Stimulated activated memory B cell treated with anti-CD40 and anti-IgM and Interleukin-4, amounts not matched to agents 10 μg/mL and 1 μg/mL and 100 μg/mL, for 72 hours (primary cell): ENCODE measurements at places on chromosomes 12 and 14.

DNA sequence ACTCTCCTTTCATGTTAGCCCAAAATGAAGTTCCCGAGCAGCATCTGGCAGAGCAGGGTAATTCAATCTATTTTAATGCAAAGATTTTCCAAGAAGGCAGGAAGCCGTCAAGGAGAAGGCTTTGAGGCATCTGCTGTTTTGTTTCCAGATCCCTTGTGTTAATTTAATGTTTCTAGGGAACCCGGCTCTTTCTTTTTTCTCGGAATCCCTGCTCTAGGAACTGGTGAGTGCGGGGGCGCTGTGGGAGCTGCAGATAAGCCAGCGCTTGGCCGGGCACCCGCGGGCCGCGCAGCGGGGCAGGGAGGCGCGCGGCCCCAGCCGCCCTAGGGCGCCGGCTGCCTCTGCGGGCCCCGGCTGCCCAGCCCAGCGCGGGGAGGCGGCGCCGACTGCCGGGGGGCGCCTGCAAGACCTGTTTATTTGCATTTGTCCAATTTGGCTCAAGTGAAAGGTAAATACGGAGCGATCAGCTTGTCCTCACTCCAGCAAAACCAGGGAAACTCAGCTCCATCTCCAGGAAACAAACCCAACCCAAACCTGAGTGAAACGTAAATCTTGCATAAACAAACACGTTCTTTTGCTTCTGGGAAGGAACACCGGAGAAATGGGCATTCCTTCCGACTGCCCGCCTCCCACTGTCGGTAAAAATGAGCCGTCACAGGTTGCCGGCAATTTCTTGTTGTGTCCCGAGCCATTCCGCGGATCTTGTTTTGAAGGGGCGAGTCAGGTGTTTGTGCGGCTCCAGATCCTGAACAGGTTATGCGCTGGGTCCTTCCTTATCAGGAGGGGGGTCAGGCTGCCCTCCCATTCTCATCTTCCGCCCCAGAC lies 65.1 kb downstream of the CRADD start:
- peak; percentile 95 for ATAC-seq

DNA sequence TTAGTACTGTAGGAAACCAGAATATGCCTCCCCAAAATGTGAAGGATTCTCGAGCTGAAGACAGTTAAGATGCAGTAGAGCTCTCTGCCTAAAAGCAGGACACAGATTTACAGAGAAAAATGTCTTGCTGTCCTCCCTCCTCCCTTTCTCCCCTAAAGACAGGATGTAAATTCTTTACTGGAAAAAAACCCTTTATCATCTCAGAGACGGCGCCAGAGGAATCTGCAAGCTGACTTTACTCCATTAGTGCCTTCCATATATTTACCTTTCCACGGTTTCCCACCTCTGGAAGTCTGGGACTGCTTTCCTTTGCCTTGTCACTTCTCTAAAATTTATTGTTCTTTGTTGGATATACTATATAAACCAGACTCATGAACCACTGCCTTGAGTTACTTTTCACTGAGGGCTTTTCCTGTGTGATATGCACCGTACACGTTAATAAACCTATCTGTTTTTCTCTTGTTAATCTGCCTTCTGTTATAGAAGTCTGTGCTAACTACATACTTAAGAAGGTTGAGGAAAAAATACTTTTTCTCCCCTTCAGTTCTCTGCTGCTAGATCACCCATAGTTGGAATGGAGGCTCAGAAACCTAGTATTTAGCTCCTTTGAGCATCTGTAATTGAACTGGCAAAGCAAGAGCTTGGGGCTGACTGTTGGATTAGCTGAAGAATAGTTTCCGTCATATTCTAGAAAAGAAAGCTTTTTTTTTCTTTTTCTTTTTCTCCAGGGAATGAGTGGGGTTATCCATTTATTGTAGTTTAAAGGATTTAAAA lies 99.9 kb downstream of the RAD51B start:
- ATAC-seq = no peak

- ATAC-seq = no peak
These were observed 98.0 kb downstream of the SAMD4A start for GRCh38 chr14:54664961-54665360.

GRCh38 chr12:2011643-2012607 lies 7.7 kb upstream of the DCP1B start:
- no peak for ATAC-seq

- ATAC-seq = no peak
These were observed 6.4 kb upstream of the ADSS1 start for GRCh38 chr14:104717646-104718045.

- peak; percentile 74 for ATAC-seq
These were observed 3.7 kb downstream of the TMEM253 start for GRCh38 chr14:21104448-21105060.

DNA sequence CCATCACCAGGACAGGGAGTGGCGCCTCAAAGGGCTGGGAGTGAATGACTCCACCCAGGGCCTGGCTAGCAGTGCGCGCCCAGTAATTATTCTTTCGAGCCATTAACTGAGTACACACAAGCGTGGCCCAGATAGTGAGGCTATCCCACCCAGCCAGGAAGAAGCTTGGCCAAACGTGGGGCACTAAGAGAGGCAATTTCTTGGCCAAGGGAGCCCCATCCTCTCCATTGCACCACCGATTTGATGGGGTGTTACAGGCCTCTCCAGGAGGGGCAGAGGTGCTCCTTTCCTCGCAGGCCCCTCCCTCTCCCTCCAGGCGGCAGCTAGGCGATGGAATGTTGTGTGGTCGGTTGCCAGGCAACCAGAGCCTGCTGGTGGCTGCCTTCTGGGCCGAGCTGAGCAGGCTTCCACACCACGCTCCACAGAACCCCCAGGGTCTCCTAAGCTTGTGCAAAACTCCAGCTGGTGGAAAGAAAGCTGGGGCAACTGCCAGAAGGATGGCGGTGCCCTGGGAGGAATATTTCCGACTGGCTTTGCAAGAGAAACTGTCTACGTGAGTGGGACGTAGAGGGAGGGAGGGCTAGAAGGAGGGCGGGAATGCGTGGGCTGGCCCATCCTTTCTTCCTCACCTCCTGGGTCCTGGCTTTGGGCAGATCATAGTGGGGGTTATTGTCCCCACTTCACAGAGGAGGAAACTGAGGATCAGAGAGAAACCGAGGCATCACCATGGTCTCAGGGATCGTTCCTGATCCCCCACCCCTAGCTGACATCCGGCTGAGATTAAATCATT lies at the start of gene CFAP73:
CFAP73 (plus strand) TSS at position 364 of the 790 bp plus-strand sequence; CDS start at position 498, 134 bp downstream.
- ATAC-seq = no peak

- ATAC-seq = no peak
These were observed at the start of gene PAX9 for GRCh38 chr14:36661506-36662257. Gene PAX9 (plus strand): TSS chr14:36661860. CDS start chr14:36662090, 230 bp downstream.

DNA sequence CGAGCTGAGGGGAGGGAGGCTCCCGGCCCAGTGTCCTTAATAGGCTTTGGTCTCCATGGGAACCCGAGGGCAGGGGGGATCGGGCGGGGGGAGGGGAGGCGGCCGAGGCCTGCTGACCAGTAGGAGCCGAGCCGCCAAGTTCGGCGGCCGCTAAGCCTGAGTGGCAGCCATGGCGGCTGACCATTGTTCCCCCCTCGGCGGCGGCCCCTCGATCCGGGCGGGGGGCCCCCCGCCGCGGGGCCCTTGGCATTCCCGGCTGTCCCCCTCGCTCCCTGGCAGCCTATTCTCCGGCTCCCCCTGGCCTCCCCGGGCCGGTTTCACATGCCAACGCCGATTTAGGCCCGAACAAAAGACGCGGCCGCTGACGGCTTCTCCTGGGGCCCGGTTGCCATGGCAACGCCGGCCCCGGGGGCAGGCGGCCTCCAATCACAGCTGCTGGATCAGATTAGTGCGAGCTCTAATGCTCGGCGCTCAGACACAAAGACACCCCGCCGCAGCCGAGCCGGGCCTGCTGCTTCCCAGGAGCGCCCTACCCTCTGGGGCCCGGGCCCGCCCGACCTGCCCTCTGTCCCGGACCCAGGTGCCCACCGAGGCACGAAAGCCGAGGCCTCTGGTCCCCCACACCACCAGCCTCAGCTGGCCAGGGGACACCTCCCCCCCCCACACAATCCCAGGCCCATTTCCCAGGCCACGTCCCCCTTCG lies 7.3 kb downstream of the MSI1 start:
- ATAC-seq = peak; percentile 32

DNA sequence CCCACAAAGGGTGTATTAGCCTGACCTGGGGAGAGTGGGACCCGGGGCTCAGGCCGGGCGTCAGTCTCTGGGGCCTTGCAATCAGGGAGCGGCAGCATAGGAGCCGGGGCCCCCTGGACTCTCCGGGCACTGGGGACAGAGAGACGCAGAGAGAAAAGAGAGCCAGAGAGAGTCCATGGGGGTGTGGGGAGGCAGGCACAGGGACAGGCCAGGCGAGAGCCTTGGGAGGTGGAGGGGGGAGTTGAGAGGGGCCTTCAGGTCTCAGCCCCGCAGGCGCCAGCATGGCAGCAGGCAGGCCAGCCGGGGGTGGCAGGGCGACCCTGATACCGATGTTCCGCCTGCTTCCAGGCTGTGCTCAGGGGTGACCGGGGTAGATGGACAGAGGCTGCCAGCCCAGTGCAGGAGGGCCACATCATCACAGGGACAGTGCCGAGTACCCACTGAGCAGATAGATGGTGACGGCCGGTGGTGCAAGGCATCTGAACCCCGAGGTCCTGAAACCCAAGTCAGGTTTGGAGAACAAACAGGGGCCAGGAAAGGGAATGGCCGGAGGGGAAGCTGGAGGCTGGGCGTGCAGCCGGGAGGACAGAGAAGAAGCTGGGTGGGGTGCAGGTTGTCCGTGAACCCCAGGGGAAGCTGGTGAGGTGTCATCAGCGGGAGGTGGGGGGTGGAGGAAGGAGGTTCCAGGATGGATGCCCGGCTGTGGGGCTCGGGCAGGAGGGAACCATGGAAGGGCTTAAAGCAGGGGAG lies 2.9 kb downstream of the EXOC3L4 start:
- peak; percentile 25 for ATAC-seq

GRCh38 chr14:86613126-86613525 lies 1083.2 kb downstream of the FLRT2 start:
- ATAC-seq = no peak

DNA sequence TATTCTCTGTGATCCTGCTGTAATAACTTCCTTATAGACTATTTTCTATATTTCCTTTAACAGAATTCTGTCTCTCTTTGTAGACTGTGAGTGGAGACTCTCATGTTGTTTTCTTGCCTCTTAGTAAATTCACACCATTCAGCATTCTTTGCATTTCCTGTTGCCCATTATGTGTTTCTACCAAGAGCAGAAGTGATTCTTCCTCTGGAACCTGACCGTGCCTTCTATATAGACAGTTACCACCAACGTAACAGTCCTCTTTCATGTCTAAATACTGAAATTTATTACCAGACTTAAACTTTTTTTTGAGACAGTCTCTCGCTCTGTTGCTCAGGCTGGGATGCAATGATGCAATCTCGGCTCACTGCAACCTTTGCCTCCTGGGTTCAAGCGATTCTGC lies 31.1 kb downstream of the METAP2 start:
- ATAC-seq = no peak

DNA sequence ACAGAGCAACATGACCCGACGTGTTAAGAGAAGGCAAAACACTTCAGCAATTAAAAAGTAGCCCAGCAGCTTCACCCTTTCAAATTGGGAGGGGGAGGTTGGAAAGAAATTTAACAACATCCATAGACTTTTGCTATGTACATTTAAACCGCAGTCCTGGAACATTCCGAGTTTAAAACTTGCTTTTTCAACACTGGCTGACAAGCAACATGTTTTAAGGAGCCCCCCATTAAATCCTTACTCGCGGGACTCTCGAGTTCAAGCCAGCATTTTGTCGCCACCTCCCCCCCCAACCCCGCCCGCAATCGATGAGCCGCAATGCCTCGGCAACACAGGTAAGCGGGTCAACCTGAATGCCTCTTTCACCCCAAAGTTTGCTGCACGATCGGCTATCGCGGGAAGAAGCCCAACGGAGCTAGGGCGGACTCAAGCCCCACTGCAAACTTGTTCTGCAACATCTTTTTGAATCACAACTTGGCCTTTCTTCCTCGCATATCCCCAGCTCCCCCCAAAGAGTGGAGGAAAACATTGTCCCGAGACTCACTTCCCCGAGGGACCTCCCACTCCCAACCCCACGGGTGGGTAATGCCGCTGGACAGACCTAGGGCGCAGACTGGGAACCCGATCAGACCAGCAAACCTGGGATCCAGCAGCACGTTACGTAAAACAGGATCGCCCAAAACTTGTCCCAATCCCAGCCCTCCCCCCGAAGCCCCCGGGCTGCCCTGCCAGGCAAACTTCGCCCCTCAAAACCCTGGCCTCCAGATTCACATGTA lies 777 bp downstream of the ZFP36L1 start:
- no peak for ATAC-seq

GRCh38 chr14:103832046-103832445 lies 15.3 kb downstream of the PPP1R13B start:
- ATAC-seq = no peak

- ATAC-seq = no peak
These were observed 19.3 kb upstream of the ETV6 start for GRCh38 chr12:11630046-11630706.

DNA sequence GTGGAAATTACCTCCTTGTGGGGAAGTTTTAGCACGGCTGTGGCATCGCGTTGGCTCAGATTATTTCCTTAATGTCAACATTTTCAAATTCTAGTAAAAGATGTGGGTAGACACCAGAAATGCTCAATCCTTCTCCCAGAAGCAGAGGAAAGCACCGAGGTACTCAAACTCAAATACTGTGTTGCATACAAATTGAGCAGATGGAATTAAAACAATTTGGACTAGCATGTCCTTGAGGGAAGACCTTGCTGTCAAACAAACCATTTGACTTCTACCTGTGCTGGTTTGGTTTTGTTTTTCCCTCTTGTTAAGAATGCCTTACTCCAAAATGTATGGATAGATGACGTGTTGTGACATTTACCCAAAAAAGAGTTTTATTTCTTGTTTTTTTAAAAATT lies 136.4 kb downstream of the CNTN1 start:
- no peak for ATAC-seq

- no peak for ATAC-seq
These were observed 19.1 kb downstream of the BBOF1 start for GRCh38 chr14:74038020-74038859.

- no peak for ATAC-seq
These were observed 340.9 kb downstream of the BCL11B start for GRCh38 chr14:98931126-98931525.

- peak; percentile 80 for ATAC-seq
These were observed 613 bp downstream of the SRSF9 start for GRCh38 chr12:120468821-120469449.

DNA sequence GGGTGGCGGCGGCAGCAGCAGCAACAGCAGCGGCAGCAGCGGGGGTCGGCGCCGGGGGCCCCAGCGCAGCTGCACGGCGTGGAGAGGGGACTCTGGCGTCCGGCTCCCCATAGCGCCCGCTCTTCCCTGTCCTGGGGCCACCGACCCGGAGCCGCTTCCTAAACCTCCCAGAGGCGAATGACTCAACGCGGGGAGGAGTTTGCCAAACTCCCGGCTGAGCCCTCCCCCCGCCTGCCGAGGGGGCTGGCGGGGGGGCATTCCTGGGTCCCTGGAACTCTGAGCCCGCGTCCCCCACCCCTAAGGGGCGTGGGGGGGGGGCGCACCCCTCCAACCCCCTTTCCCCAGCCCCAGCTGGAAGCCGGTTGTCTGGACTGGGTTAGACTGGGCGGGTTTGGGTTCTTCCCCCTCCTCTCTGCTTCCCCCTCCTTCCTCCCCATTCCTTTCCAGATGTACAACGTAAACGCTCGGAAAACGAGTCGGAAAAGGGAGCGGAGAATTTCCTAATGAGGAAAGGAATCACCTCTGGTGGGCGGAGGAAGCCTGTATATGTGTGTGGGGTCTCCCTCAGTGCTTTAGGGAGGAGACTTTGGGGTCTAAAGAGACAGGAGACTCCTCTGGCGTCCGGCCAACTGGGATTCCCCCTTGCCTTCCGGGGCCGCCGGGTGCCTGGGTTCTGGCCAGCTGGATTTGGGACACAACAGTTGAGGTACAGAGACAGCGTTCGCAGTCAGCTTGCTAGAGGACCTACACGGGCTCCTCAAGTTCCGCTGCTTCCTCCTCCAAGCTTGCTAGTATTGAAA lies at the start of gene ITGA5:
ITGA5 (minus strand) TSS at position 179 of the 800 bp plus-strand sequence; CDS start at position 111, 68 bp downstream.
- peak; percentile 39 for ATAC-seq

- ATAC-seq = no peak
These were observed 77.3 kb downstream of the ATXN2 start for GRCh38 chr12:111521801-111522200.
